ENCODE measurements at places on chromosomes 12 and 14.
A peak's percentile ranks its signal among the peaks of the same experiment; 100 is the strongest.

DNA sequence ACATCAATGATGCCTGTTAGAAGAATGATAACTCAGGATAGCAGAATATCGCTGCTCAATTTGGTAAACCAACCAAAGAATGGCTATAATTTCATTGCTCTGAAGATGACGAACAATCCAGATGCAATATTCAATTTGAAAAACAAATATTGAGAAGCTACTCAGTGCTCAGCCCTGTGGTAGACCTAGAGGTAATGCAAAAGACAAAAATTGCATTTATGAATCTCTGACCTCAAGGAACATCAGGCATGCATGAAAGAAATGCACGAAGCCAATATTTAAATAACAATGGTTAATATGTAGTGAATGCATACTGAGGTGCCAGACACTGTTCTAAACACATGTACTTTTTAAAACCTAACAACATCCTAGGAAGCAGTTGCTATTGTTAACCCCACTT is 298.6 kb upstream of the TMTC1 start:
- DNase-seq = no peak

DNA sequence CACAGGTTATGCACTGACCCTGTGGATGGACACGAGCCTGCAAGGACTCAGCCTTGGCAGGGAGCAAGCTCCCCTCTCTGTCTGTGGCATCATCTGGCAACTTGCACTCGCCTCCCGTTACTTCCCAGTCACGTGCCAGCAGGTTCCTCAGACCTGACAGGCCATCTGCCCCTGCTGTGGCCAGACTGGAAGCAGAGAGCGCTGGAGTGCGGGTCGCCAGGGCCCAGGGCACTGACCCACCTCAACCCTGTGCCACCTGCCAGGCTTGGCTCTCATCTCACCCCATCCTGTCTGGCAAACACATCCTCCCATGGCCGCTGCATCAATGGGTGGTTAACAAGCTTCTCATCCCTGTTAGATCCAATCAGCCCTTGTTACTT is 28.4 kb downstream of the SLC6A12 start:
- DNase-seq = no peak

GRCh38 chr12:57992001-57992400 is 50.6 kb downstream of the ATP23 start:
- no peak for DNase-seq

DNA sequence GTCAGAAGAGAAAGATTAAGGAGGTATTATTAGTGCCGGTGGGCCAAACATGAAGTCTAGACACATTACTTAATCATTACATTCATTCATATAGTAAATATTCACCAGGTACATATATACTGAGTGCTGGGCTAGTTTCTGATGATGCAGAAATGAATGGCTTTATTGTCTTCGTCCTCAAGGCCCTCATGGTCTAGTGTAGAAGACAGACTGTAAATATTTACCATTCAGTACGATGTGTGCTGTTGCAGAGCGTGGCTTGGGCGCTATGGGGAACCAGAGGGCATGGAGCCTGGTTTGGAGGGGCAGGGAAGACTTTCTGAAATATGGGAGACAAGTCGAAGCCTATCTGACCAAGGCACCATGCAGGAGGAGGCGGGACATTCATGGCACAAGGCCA is 37.0 kb upstream of the TCL1B start:
- DNase-seq = no peak

GRCh38 chr12:51247523-51248206 is 9.0 kb downstream of the DAZAP2 start:
- no peak for DNase-seq

DNA sequence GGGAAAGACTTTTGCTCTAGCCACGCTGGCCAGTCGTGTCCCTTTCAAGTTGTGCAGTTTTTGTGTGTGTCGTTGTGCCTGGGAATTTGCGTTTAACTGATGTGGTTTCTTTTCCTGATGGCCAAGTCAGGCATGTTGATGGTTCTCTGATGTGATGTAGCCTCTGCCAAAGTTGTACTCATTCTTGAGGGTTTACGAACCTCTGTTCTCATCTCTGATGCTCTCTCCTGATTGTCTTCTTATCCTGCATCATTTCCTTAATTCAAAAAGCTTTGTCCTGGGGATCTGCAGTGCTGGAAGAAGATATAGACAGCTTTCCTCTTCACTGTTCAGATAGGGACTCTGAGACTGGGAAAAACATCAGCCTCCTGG is 25.4 kb downstream of the CD9 start:
- DNase-seq = no peak

- no peak for DNase-seq
Measured at GRCh38 chr12:18696971-18697602, 40.7 kb downstream of the PLCZ1 start.

DNA sequence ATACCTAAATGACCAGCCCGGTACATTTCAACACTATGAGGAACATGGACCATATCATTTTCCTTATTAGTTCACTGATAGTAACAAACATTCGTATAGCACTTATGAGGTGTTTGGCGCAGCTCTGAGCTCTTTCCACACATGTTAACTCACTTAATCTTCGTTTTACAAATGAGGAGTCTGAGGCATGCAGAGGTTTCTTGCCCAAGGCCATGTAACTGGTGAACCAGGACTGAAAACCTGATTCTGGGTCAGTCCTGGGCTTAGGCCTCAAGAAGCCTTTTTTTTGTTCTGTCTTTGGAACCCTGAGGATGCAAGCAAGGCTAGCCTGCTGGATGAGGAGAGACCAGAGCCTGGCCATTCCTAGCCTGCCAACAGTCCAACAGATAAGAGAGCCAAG is 55.0 kb downstream of the C14orf132 start:
- DNase-seq = no peak

DNA sequence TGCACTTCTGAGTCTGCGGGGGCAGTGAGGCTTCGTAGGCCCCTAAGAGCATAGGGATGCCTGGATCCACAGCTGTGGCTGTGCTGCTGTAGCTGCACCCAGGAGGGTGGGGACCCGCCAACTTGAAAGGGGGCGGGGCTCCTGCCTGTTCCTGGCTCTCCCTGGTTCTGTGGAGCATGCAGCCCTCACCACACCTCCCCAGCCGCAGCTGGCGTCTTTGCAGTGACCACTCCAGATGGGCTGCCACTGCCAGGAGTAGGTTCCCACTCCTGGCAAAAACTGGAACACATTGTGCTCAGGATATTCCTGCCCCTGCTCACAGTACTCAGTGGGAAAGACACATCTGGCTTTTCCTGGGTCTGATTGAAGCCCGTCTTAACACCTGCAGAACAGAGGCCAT is 35.8 kb downstream of the TIMELESS start:
- DNase-seq = no peak

DNA sequence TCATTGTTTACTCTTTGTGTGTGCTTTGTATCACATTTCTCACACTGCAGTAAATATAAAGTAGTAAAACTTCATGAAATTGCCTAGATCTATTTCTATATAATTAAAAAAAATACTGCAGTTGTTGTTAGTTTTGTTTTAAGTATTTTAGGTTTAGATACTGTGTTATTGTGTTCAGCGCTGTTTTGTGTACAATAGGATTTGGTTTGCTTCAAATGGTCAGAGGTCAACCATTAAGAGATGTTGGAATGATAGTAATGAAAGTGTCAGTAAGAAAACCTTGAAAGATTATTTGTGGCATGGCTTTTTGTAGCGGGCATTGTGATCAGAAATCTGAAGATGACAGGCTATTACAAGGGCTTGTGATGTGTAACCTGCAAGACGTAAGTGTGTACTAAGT is 67.9 kb downstream of the RAD51B start:
- DNase-seq = no peak

- no peak for DNase-seq
Measured at GRCh38 chr12:32201976-32202375, 95.3 kb downstream of the BICD1 start.

DNA sequence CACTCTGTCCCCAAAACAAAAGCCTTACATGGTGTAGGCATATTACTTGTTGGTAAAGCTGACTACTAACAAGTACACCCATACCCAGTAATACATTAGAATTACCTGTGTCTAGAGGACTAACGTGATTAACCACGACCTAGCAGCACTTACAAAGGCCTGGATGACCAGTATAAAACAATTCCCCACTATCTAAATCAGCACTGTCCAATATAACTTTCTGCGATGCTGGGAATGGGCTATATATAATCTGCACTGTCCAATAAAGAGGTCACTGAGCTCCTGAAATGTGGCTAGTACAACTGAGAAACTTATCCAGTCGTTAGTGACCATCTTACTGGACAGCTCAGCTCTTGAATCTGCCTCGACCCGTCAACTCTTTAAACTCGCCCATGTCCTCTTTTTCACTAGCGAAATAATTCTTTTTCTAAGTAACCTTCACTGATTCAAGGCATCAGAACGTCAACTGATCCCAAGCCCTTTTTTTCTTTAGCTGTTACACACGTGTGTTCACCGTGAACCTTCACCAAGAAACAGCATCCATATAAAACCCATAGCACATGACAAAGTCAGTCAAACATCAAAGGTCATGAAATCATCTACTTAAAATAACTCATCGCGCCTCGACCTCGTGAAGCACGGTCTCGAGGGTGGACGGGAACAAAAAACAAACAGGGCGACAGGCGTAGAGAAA is 905 bp upstream of the CIPC start:
- no peak for DNase-seq

- peak; percentile 75 for DNase-seq
Measured at GRCh38 chr14:39432619-39433451, 602 bp upstream of the FBXO33 start.

DNA sequence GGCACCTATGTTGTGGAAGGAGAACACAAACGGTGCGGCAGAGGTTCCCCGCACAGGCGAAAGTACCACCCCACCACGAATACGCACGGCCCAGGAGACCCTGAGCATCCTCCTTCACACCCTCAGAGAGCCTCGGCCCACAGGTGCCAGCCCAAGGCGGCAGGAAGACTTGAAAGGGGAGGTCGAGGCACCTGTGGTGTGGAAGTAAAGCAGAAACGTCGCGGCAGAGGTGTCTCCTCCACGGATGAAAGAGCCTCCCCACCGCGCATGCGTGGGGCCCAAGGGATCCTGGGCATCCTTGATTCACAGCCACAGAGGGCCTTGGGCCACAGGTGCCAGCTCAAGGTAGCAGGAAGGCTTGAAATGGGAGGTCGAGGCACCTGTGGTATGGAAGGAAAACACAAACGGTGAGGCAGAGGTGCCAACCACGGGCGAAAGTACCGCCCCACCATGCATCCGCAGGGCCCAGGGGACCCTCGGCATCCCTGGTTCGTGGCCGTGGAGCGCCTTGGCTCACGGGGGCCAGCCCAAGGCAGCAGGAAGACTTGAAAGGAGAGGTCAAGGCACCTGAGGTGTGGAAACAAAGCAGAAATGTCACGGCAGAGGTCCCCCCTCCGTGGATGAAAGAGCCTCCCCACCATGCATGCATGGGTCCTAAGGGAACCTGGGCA is 380.1 kb downstream of the ALG10 start:
- peak; percentile 1 for DNase-seq

- DNase-seq = no peak
Measured at GRCh38 chr12:57755454-57756372, 810 bp downstream of the MARCHF9 start.

GRCh38 chr12:23959826-23960225 is 10.4 kb upstream of the SOX5 start:
- no peak for DNase-seq

GRCh38 chr14:20247646-20248246 is 8.7 kb downstream of the OR11H4 start:
- peak; percentile 11 for DNase-seq

- DNase-seq = peak; percentile 27
Measured at GRCh38 chr12:27968972-27969623, 3.4 kb downstream of the PTHLH start.

DNA sequence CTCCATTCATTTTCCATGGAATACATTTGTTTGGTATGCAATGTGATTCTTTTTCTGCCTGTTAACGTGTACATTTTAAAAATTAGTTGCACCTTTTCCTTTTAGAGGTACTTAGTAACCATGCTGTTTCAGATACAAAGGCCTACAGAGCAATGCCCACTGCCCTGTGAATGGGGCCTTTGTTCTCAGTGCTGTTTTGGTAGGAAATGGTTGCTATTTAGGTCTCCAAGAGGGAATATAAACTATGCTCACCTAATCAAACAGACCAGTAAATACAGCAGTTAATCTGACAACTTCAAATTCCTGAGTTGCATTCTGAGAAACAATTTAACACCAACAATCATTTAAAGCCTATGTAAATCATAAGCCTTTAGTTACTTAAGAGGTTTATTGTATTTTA is 188.7 kb downstream of the BCAT1 start:
- DNase-seq = no peak

DNA sequence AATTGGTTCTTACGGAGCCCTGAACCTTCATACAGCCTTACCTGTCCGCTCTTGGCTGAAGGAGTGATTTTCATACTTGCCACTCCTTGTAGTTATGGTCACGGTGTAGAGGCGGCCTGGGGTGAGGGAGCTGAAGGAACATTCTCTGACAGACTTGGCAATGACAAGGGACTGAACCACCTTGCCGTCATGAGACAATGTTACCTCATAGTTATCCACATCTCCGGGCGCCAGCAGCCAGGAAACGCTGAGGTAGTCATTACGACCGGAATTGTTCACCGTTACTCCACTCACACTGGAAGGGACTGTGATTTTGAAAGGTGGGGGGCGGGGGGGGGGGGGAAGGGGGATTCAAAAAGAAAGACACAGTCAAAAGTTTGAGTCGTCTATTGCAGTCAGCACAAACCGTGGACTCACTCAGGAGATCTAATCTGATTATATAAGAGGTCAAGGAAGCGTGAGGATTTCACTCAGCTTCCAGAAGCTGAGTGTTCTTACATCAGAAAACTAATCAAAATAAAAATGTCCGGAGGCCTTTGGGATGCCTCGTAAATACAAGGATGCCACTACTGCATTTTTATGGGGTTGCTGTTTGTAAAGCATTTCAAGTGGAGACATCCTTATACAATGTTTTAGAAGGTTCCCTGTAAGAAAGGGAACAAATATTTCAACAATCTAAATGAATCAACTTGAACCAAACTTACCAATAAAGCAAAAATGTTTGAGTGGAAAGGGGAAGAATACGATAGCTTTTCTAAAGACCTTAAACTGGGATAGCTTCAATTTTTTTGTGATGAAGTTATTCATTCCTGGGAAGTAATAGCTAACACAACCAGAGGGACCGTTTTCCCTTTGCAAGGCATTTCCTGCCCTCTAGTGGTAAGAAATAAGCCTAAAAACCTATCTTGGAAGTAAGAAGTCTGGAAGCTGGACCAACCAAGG is 60.6 kb downstream of the PTPRB start:
- peak; percentile 52 for DNase-seq

GRCh38 chr12:116009805-116010204 is 267.7 kb downstream of the MED13L start:
- peak; percentile 30 for DNase-seq

GRCh38 chr12:121872546-121873215 is 14.0 kb upstream of the HPD start:
- no peak for DNase-seq

- DNase-seq = no peak
Measured at GRCh38 chr12:107091381-107091780, 2.0 kb downstream of the CRY1 start.

DNA sequence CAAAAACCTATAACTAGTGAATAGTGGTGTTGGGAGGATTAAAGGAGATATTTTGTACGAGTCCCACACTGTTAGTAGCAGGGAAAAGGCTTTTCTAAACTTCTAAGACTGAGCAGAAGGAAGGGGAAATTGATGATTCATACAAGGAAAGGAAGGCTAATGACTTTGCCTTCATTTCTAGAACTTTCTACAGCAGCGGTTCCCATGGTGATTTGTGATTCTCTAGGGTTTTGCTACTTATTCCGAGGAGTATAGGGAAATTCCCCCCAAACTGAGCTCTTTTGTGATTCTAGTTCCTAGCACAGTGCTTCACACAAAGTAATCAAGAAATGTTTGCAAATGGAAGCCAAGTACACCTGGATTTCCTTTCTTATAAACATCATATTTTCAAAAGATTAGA is 23.8 kb upstream of the PWP1 start:
- DNase-seq = no peak

All from HEK293T (cell line).